Fibroblast of the aortic adventitia (primary cell): ENCODE measurements at places on chromosomes 11 and 22. TPM values are rescaled to one million over a fixed set of nuclear protein-coding genes. Genes with fewer than 3 reads are reported as not detected.

PRR5 gene
- 1.8 and 8.2 TPM in 2 replicates for total RNA-seq

POU2AF2 gene
- not detected in 2 replicates for total RNA-seq

ZNF215 gene
- 1.2 and 3.5 TPM in 2 replicates for total RNA-seq

TRIOBP gene
- total RNA-seq: 150 and 151 TPM in 2 replicates

LRRC74B gene
- total RNA-seq: not detected in 2 replicates

MS4A4A gene
- not detected in 2 replicates for total RNA-seq

PAMR1 gene
- total RNA-seq: 134 and 278 TPM in 2 replicates

GGTLC2 gene
- not detected in 2 replicates for total RNA-seq

CD59 gene
- total RNA-seq: 175 and 1,509 TPM in 2 replicates

PRG3 gene
- not detected in 2 replicates for total RNA-seq

LPXN gene
- 1.4 and 14.7 TPM in 2 replicates for total RNA-seq
